Fibroblast of lung (primary cell): ENCODE measurements at places on chromosomes 4 and X. TPM values are rescaled to one million over a fixed set of nuclear protein-coding genes. Genes with fewer than 3 reads are reported as not detected.

DNA sequence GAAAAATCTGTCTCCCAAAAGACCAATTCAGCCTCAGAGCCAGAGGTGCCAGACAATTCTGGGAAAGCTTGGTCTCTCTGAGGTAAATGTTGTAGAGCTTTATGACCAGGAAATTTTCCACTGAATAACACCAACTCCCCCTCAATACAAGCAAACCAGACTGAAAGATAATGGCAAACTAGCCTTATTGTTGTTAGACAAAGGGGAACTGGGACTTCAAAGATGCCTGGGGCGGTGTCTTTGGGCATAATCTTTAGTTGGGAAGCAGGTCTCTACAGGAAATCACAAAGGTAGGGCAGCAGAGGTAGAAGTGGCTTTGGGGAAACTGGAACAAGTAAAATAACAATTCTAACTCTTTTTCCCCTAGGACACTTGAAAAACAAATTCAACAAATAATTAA lies 12.0 kb downstream of the COL4A6 start:
- H3K36me3 ChIP-seq = no peaks in the 10 kb centered on the region
- H3K27ac ChIP-seq = no peak overlapping the region
- no peak overlapping the region for H3K4me3 ChIP-seq
- DNase-seq = no peak
- H3K27me3 ChIP-seq = no peaks in the 10 kb centered on the region

DNA sequence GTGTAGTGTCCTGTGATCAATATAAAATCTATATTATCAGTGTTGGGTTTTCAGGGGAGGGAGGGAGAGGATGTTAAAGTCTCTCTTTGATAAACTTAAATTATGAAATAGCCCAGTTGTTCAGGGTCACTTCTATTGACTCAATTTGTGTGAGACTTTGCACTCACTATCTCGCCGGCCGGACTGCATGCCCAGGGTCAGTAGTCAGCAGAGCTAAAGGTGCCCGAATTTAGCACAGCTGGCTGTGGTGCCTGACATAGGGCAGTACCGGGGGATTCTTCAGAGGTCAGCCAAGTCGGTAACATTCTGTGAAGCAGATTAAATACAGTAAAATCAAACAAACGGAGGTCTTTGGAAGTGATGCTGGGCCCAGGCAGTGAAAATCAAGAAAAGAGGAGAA lies 19.2 kb downstream of the GABRQ start:
- H3K4me1 ChIP-seq = no peaks in the 10 kb centered on the region
- H3K27ac ChIP-seq = no peak overlapping the region
- no peak for DNase-seq
- H3K36me3 ChIP-seq = no peaks in the 10 kb centered on the region
- H3K27me3 ChIP-seq = no peaks in the 10 kb centered on the region
- H3K4me3 ChIP-seq = no peak overlapping the region

- no peaks in the 10 kb centered on the region for H3K4me1 ChIP-seq
- no peaks in the 10 kb centered on the region for H3K36me3 ChIP-seq
- H3K27me3 ChIP-seq = no peaks in the 10 kb centered on the region
- no peak for DNase-seq
These were observed 627.0 kb upstream of the ATOH1 start for GRCh38 chr4:93201471-93202096.

GRCh38 chrX:30607155-30607554 lies 29.6 kb upstream of the TASL start:
- H3K27me3 ChIP-seq = no peaks in the 10 kb centered on the region
- H3K36me3 ChIP-seq = no peaks in the 10 kb centered on the region
- no peaks in the 10 kb centered on the region for H3K4me1 ChIP-seq
- H3K27ac ChIP-seq = no peak overlapping the region

DNA sequence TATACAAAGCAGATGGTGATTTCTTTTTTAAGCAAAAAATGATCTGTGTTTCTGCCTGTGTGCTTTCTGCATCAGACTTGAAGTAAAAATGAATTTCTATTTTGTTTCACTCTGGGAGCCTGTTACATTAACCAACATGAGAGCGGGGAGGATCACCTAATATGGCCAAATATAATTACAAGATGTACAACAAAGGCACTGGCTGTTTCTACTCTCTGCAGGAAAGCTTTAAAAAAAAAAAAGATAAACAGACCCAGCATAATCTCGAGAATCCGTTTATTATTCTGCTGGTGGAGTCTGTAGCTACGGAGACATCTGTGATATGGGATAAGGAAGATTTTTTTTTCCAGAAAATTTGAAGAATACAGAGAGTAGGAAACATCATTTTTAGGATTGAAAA lies 103.6 kb downstream of the COMMD8 start:
- H3K27me3 ChIP-seq = no peaks in the 10 kb centered on the region
- no peak for DNase-seq
- no peaks in the 10 kb centered on the region for H3K36me3 ChIP-seq
- no peak overlapping the region for H3K27ac ChIP-seq
- H3K4me3 ChIP-seq = no peak overlapping the region

Gene COX7B2
- total RNA-seq = not detected in 2 replicates

- H3K4me3 ChIP-seq = no peak overlapping the region
- peaks cover 3% of the 10 kb centered on the region for H3K27me3 ChIP-seq
These were observed 17.7 kb downstream of the PPP2R3B start for GRCh38 chrX:368811-369562.

Gene TMEM150C
- 0.77 and 1.2 TPM in 2 replicates for total RNA-seq

GRCh38 chr4:17324386-17324830 lies 187.5 kb downstream of the QDPR start:
- H3K4me3 ChIP-seq = no peak overlapping the region
- H3K27me3 ChIP-seq = no peaks in the 10 kb centered on the region
- no peak overlapping the region for H3K27ac ChIP-seq
- peak; percentile 76 for DNase-seq
- H3K36me3 ChIP-seq = no peaks in the 10 kb centered on the region

Gene DKK2
- under 0.01 and 1.2 TPM in 2 replicates for total RNA-seq

Gene MAOB
- total RNA-seq = 2.1 and 4.6 TPM in 2 replicates

- no peak for DNase-seq
- H3K4me1 ChIP-seq = peaks cover 6% of the 10 kb centered on the region
- no peaks in the 10 kb centered on the region for H3K27me3 ChIP-seq
- peak overlapping the region; percentile 46 for H3K4me3 ChIP-seq
- H3K27ac ChIP-seq = peak overlapping the region; percentile 43
These were observed 2.3 kb upstream of the UBA1 start for GRCh38 chrX:47191331-47191730.

Gene ZGRF1
- total RNA-seq = 5.8 and 6.2 TPM in 2 replicates

Gene MAGEB4
- not detected in 2 replicates for total RNA-seq

GRCh38 chr4:98659106-98659592 lies 738 bp upstream of the TSPAN5 start:
- H3K36me3 ChIP-seq = no peaks in the 10 kb centered on the region
- DNase-seq = peak; percentile 59
- peaks cover 16% of the 10 kb centered on the region for H3K4me1 ChIP-seq
- H3K27me3 ChIP-seq = no peaks in the 10 kb centered on the region
- peak overlapping the region; percentile 80 for H3K27ac ChIP-seq
- peak overlapping the region; percentile 84 for H3K4me3 ChIP-seq

Gene UGT2B10
- total RNA-seq = not detected in 2 replicates

Gene NEIL3
- 2.3 and 4.5 TPM in 2 replicates for total RNA-seq

Gene SMIM10L2A
- 0.51 and 0.66 TPM in 2 replicates for total RNA-seq

Gene ARR3
- total RNA-seq = not detected in 2 replicates

GRCh38 chrX:35711281-35711680 lies 86.9 kb upstream of the MAGEB16 start:
- no peaks in the 10 kb centered on the region for H3K36me3 ChIP-seq
- H3K4me3 ChIP-seq = no peak overlapping the region
- no peaks in the 10 kb centered on the region for H3K27me3 ChIP-seq
- DNase-seq = peak; percentile 33
- H3K4me1 ChIP-seq = no peaks in the 10 kb centered on the region
- H3K27ac ChIP-seq = no peak overlapping the region

Gene TFE3
- total RNA-seq = 24.7 and 36.8 TPM in 2 replicates

Gene HS3ST1
- total RNA-seq = not detected in 2 replicates

- H3K4me3 ChIP-seq = no peak overlapping the region
- DNase-seq = no peak
- no peak overlapping the region for H3K27ac ChIP-seq
- H3K36me3 ChIP-seq = no peaks in the 10 kb centered on the region
- H3K4me1 ChIP-seq = no peaks in the 10 kb centered on the region
- no peaks in the 10 kb centered on the region for H3K27me3 ChIP-seq
These were observed 901.5 kb downstream of the ARAP2 start for GRCh38 chr4:35342833-35343232.

Gene RNF212
- 0.66 and 2.6 TPM in 2 replicates for total RNA-seq

GRCh38 chrX:72340626-72341025 lies 34.9 kb upstream of the CITED1 start:
- H3K27ac ChIP-seq = no peak overlapping the region
- no peaks in the 10 kb centered on the region for H3K4me1 ChIP-seq
- DNase-seq = no peak
- H3K4me3 ChIP-seq = no peak overlapping the region
- H3K27me3 ChIP-seq = peaks cover 3% of the 10 kb centered on the region

- no peaks in the 10 kb centered on the region for H3K4me1 ChIP-seq
- H3K36me3 ChIP-seq = no peaks in the 10 kb centered on the region
- DNase-seq = no peak
- H3K27me3 ChIP-seq = no peaks in the 10 kb centered on the region
- H3K4me3 ChIP-seq = no peak overlapping the region
These were observed 1293.4 kb downstream of the ARAP2 start for GRCh38 chr4:34950926-34951325.

GRCh38 chr4:70372760-70373159 lies 10.2 kb upstream of the SMR3B start:
- H3K36me3 ChIP-seq = no peaks in the 10 kb centered on the region
- H3K4me1 ChIP-seq = no peaks in the 10 kb centered on the region
- DNase-seq = no peak

Gene SAP30
- total RNA-seq = 33.4 and 101 TPM in 2 replicates

GRCh38 chrX:107560041-107560440 lies 68.3 kb upstream of the PRPS1 start:
- no peak overlapping the region for H3K27ac ChIP-seq
- DNase-seq = peak; percentile 51
- H3K27me3 ChIP-seq = no peaks in the 10 kb centered on the region
- H3K4me3 ChIP-seq = no peak overlapping the region
- H3K4me1 ChIP-seq = peaks cover 2% of the 10 kb centered on the region
- no peaks in the 10 kb centered on the region for H3K36me3 ChIP-seq

DNA sequence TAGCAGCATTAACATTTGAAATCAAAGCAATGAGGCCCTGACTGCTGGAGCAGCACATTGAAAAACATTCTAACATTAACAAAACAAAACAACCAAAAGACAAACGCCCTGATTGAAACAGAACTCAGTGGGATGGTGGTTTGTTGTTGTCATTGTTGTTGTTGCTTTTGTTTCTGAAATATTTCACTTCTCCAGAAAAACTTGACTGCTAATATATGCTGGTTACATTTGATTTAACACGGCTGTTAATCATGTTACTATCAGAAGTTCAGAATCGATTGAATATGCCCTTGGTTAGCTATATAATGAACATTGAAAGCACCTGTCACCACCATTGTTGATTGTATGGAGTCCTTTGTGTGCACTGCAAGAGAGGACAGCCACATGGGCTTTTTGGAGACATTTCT lies 790.4 kb upstream of the GALNTL6 start:
- H3K27ac ChIP-seq = no peak overlapping the region
- H3K36me3 ChIP-seq = no peaks in the 10 kb centered on the region
- no peaks in the 10 kb centered on the region for H3K27me3 ChIP-seq
- no peaks in the 10 kb centered on the region for H3K4me1 ChIP-seq

- H3K36me3 ChIP-seq = no peaks in the 10 kb centered on the region
- H3K27me3 ChIP-seq = no peaks in the 10 kb centered on the region
These were observed 133.0 kb downstream of the KLHL8 start for GRCh38 chr4:87087420-87087819.

- H3K36me3 ChIP-seq = no peaks in the 10 kb centered on the region
- no peak overlapping the region for H3K27ac ChIP-seq
- no peaks in the 10 kb centered on the region for H3K27me3 ChIP-seq
These were observed 40.4 kb upstream of the MAOA start for GRCh38 chrX:43615660-43616059.

GRCh38 chr4:54986095-54986846 lies 139.1 kb downstream of the KDR start:
- no peak overlapping the region for H3K4me3 ChIP-seq
- no peak overlapping the region for H3K27ac ChIP-seq
- DNase-seq = no peak
- no peaks in the 10 kb centered on the region for H3K36me3 ChIP-seq

DNA sequence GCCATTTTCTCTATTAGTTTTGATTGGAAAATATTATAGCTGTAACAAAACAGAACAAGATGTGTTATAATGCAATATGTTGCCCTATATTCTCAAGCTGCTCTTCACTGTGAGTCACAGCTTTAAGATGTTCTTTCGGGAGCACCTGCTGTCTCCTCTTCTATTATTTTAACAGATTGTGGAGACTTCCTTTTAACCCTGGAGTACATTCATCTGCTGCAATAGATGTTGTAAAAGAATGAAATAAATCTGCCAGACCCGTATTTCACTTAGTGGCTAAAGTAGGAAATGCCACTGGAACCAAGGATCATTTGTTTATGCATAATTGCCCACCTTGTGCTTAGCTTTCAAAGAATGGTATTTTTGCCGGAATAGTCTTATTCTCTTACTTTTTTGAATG lies 11.1 kb downstream of the LSM6 start:
- no peaks in the 10 kb centered on the region for H3K36me3 ChIP-seq
- no peak overlapping the region for H3K4me3 ChIP-seq
- no peak for DNase-seq
- no peaks in the 10 kb centered on the region for H3K4me1 ChIP-seq
- H3K27me3 ChIP-seq = no peaks in the 10 kb centered on the region

Gene FGA
- not detected in 2 replicates for total RNA-seq

Gene CXorf49
- not detected in 2 replicates for total RNA-seq

GRCh38 chrX:153708415-153708814 lies 15.8 kb downstream of the BCAP31 start:
- no peaks in the 10 kb centered on the region for H3K4me1 ChIP-seq
- DNase-seq = peak; percentile 73
- H3K36me3 ChIP-seq = peaks cover 1% of the 10 kb centered on the region
- H3K27ac ChIP-seq = no peak overlapping the region
- no peak overlapping the region for H3K4me3 ChIP-seq

DNA sequence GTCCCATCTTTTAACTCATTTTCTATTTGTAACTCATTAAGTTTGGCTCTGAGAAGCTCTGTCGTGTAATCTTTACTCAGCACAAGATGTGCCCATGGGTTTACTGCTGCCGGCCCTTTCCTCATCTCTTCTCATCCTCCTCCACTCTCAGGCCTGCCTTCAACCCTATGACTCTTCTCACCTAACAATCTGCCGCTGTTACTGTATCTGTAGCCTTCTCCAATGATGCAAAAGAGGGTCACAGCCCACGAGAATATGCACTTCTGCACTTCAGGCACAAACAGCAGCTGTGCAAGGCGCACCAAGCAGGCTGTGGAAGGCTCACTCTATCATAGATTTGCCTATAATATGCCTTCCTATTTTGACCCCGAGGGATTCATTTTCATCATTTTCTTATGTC lies 546.5 kb upstream of the GALNTL6 start:
- H3K4me3 ChIP-seq = no peak overlapping the region
- H3K27me3 ChIP-seq = no peaks in the 10 kb centered on the region
- no peaks in the 10 kb centered on the region for H3K4me1 ChIP-seq

DNA sequence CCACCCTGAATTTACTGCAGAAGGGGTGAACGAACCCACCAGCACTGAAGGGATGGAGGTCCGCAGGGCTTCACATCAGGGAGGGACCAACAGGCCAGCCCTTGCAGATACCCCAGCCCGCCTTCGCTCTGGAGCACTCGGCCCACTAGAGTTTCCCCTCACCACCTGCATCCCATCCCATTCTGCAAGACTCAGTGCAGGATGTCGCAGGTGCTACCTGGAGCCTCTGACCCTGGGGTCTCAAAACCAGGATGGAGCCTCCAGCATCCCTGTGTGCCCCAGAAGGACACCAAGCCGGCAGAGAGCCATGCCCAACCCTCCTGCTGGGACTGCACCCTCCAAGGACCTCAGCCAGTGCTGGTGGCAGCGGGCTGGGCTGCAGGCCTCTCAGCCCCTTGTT lies 57.6 kb upstream of the ADRA2C start:
- no peaks in the 10 kb centered on the region for H3K36me3 ChIP-seq
- no peaks in the 10 kb centered on the region for H3K4me1 ChIP-seq
- H3K27me3 ChIP-seq = peaks cover 3% of the 10 kb centered on the region
- no peak for DNase-seq
